T-helper 2 cell (primary cell): ENCODE measurements at places on chromosomes 11 and 22.

DNA sequence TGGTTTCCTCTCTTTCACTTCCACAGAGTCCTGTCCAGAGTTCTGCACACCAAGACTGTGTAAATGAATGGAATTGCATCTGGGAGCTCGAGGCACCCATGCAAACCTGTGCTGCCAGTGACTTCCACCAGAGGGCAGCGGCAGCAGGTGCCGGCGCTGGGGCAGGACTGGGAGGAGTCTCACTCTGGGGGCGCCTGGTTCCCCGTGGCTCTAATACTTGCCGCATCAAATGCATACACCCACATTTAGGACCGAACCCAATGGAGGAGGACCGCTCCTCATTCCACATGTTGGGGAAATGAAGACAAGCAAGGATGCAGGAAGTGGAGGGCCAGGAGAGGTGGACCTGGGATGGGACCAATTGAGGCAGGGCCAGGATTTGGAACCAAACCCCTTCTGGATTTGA, 1.1 kb upstream of the CD6 start:
- DNase-seq: peak; percentile 66

DNA sequence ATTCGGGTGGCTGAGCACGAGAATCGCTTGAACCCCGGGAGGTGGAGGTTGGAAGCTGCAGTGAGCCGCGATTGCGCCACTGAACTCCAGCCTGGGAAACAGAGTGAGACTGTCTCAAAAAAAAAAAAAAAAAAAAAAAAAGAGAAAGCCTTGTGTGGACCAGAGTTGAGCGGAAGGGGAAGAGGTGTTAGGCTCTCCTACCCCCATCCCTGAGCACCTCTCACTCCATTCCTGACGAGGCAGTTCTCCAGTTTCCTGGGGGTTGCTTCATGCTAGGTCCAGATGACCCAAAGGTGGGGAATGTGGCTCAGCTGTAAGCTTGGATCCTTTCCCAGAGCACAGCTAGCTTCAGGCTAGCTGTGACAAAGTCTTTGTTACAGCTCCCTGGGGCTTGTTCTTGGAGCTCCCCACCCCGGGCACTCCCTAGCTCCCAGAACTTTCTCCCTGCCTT, 8.8 kb upstream of the DNAL4 start:
- DNase-seq: no peak

- DNase-seq: no peak
Measured at GRCh38 chr11:19644316-19644715, 68.3 kb upstream of the NAV2 start.

GRCh38 chr11:129637473-129637872, 178.2 kb upstream of the TMEM45B start:
- DNase-seq: no peak

- no peak for DNase-seq
Measured at GRCh38 chr11:30467176-30467575, 119.0 kb downstream of the MPPED2 start.

- DNase-seq: no peak
Measured at GRCh38 chr22:38477585-38477984, 9.7 kb downstream of the KDELR3 start.

DNA sequence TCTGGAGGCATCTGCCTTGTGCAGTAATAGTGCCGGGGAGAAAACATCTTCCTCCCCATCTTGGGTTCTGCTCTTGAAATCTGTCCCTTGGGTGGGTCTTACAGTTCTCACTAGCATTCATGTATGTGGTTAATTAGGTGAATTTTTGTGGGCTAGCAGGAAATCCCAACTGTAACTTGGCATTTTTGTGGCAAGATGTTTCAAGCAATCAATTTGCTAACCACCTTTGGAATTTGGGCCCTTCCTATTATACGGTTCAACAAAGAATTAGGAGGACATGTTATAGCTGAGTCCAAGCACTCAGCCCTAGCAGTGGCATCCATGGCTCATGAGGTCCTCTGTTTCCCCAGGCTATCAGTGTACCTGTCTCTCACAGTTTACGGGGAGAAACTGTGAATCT, 89.1 kb upstream of the MTNR1B start:
- no peak for DNase-seq

- DNase-seq: no peak
Measured at GRCh38 chr11:115623021-115623451, 118.8 kb upstream of the CADM1 start.

GRCh38 chr11:83120327-83120726, 36.6 kb upstream of the PCF11 start:
- no peak for DNase-seq

DNA sequence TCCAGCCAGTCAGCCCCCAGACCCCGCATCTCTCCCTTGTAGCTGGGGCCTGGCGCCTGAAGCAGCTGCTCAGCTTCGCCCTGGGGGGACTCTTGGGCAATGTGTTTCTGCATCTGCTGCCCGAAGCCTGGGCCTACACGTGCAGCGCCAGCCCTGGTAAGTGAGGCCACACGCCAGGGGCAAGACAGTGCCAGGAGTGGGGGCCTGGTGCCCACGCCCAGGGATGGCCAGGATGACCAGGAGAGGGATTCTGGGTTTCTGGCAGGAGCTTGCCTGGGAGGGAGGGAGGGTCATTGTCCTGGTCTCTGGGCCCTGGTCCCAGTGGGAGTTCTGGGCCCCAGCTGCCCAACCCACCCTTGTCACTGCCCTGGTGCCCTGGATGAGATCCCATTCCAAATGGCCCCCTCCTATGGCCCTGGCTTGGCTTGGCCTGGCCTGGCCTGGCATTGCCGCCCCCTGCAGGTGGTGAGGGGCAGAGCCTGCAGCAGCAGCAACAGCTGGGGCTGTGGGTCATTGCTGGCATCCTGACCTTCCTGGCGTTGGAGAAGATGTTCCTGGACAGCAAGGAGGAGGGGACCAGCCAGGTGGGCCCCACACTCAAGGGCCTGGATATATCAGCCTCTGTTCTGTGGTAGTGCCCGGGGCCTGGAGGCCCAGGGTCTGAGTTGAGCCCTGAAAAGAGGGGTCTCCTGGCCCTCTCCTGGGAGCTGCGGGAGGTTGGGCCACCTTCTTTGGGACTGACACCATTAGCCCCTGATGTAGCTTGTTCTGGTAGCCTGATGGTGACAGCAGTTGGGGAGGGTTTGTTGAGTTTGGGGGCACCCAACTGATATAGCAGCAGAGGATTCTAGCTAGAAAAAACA, 3.7 kb downstream of the SLC39A13 start:
- DNase-seq: peak; percentile 39

- DNase-seq: no peak
Measured at GRCh38 chr11:134657631-134658030, 245.6 kb upstream of the B3GAT1 start.

- DNase-seq: no peak
Measured at GRCh38 chr22:23072911-23073491, 2.7 kb downstream of the GNAZ start.

DNA sequence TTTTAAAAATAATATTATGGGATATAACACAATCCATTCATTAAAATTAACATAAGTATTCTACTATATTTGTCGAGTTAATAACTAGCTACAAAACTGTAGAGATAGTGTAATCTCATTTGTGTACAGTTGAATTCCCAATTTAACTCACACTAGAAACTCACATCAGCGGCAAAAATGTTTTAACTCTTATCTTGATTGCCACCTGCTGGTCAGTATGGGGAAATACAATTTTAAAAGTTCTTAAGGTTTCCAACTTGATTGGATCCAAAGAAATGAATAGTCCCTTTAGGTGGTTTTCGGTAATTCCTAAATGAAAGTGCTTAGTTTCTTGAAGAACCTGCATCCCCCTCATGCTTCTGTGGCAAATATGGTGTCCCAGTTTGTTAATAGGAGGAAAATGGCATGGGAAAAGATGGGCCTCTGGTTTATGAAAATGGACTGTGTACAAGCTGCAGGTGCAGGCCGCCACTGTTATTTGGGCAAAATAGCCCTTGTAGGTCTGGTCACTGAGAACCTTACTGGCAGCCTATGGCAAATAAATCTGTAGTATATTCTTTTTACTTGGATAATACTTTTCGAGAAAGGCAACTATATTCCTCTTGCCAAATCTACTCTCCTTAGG, 33.7 kb upstream of the SLC17A6 start:
- no peak for DNase-seq

GRCh38 chr11:99368583-99368982, 347.8 kb downstream of the CNTN5 start:
- no peak for DNase-seq

- no peak for DNase-seq
Measured at GRCh38 chr22:50025993-50026392, 13.4 kb upstream of the IL17REL start.

- no peak for DNase-seq
Measured at GRCh38 chr11:43872995-43873394, 7.6 kb upstream of the ALKBH3 start.

- no peak for DNase-seq
Measured at GRCh38 chr11:1656670-1657069, 27.1 kb downstream of the KRTAP5-5 start.

DNA sequence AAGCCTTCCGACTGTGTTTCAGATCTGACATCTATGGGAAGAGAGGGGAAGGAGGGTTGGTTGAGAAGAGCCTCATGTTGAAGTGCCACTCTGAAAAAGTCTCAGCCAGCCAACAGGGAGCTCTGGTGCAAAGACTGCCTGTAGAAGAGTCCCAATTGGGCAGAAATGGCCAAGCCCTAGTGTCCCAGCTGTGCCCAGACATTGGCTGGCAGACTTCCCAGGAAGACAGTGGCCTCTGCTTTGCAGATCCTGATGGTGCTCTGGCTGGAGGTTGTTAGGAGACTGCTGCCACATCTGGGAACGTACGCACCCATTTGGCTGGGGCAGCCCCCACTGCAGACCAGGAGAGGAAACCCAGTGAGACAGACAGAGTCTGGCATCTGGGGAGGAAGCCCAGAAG, 3.2 kb upstream of the PLA2G3 start:
- no peak for DNase-seq

GRCh38 chr11:134425816-134426536, 13.9 kb upstream of the B3GAT1 start:
- DNase-seq: no peak

GRCh38 chr11:71490731-71491390, 36.2 kb upstream of the KRTAP5-7 start:
- no peak for DNase-seq

DNA sequence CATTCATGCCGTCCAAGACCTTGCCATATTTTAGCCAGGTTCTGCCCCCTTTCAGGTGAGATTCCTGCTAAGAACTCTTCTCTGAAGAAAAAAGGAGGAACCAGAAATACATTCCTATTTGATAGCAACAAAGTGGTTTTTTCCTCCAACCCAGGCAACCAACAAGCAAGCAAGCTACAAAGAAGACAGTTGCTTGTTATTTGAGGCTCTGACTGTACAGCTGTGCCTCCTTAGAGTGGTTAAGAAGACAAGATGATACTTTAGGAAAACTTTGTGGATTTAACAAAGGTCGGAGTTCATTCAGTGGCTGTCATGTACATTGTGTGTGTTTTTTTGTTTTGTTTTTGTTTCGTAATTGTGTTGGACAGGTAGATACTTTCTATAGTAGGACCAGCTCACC, 21.7 kb downstream of the TEAD1 start:
- DNase-seq: no peak

DNA sequence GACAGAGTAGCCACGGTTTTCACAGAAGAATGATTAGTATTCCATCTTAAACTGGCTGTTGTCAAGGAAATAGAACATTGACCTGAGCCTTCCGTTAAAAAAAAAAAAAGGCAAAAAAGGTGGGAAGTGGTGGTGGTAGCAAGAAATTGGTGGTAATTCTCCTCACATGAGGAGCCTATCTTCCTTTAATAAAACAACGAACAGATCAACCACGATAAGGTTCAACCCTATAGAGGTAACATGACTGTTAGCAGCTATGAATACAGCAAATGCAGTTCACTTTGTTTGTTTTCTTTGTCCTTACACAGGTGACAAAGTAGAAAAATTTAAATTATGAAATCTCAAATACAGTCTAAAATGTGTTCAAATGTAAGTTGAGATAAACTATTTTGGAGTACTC, 181.6 kb downstream of the TTC28 start:
- DNase-seq: no peak

- no peak for DNase-seq
Measured at GRCh38 chr11:134071306-134071705, 2.4 kb downstream of the JAM3 start.

GRCh38 chr22:37455896-37456295, 28.6 kb upstream of the ELFN2 start:
- no peak for DNase-seq

- peak; percentile 57 for DNase-seq
Measured at GRCh38 chr11:60334005-60334620, 7.1 kb downstream of the MS4A6E start.
